ENCODE measurements at places on chromosomes 4 and X.

- DNase-seq, result no peak
These were observed 7.4 kb downstream of the GAB1 start for GRCh38 chr4:143344041-143344440.

DNA sequence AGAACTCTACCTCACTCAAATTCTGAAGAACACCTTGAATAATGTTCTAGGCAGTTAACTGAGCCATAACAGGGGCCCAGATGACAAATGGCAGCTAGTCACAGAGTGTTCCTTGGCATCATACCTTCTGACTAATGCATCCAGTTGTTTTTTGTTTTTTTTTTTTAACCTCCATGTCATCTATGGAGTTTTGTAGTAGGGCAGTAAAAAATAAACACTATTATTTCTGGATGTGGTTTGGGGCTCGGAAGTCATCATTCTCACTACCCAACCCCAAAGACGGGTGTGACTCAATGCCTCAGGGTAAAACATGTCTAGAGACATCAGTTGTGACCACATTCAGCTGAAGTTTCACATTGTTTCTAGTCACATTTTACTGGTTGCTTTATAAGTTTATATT is 31.2 kb upstream of the MCF2 start:
- DNase-seq, result no peak

- no peak for DNase-seq
These were observed 25.8 kb upstream of the PI4K2B start for GRCh38 chr4:25207997-25208396.

GRCh38 chr4:166414431-166414830 is 541.4 kb downstream of the TLL1 start:
- no peak for DNase-seq

DNA sequence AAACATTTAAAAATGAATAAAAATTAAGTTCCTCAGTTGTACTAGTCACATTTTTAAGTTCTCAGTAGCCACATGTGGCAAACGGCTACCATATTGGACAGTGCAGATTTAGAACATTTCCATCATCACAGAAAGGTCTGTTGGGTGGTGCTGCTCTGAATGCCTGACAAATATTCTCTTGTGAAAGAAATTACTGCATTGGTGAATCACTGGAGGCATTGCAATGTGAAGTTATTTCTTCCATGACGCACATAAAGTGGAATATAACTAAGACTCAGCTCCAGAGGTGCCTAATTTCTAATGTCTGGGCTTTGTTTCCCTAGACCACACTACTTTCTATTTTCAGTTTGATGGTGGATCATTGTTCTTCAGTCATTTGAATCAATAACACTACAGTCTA is 44.9 kb downstream of the CLNK start:
- no peak for DNase-seq

GRCh38 chrX:72030431-72030830 is 101.3 kb downstream of the RTL5 start:
- DNase-seq, result no peak
